SK-N-DZ (cell line): ENCODE measurements at places on chromosomes 1 and 21.

- DNase-seq: peak; percentile 54
Measured at GRCh38 chr1:116574581-116575291, 3.9 kb upstream of the CD58 start.

DNA sequence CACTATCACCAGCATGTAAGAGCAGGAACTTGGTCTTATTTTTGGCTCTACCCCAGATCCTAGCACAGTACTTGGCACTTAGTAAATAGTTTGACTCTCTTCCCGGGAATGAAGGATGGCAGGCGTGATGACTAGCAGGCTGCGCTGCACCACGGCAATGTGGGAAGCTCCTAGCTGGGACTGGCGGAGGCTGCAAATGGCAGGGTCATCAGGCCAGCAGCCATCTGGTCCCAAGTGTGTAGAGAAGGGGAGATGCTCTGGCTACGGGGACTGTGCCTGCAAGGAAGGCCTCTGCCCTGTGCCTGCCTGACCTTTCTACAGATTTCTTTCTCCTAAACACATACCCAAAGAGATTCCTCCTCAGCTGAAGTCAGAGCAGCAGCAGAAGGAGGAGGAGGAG is 95.0 kb downstream of the KCND3 start:
- no peak for DNase-seq

- no peak for DNase-seq
Measured at GRCh38 chr1:59565611-59566410, 248.9 kb upstream of the HOOK1 start.

DNA sequence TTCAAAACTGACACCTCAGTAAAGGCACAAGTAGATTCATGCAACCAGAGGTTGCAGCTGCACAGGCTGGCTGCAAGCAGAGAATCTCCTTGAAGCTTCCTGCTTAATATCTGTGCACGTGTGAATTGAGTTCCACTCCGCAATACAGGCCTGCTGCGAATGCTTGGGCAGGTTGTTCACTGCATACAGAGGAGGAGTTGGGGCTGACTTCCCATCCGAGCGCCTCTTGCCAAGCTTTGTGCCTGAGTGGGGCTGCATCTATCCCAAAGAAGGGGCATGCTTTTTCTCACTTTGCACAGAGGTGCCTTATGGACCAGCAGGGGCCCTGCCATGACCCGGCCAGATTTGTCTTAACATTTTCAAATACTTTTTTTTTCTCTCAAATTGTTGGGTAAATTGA is 17.9 kb upstream of the PADI1 start:
- DNase-seq: no peak

DNA sequence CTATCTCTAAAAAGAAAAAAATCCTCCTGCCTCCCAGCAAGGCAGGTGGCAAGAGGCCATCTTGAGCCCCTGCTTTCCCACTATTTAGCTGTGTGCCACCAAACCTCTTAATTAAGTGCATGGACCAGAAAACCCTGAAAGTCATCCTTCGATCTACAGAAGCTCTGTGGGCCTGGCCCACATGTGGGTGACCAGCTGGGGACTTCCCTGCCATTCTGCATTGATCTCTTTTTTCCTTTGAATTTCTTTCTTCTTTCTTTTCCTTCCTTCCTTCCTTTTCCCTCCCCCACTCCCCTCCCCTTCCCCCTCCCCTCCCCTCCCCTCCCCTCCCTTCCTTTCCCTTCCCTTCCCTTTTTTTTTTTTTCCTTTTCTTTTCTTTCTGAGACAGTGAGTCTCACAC is 38.0 kb downstream of the KIF21B start:
- no peak for DNase-seq

- no peak for DNase-seq
Measured at GRCh38 chr1:178941849-178942248, 71.0 kb upstream of the ANGPTL1 start.
